ENCODE measurements at places on chromosomes 3 and 15.

GRCh38 chr3:40341671-40342070 lies 32.2 kb downstream of the EIF1B start:
- DNase-seq, result no peak

GRCh38 chr15:41799488-41799805 lies 25.2 kb downstream of the MAPKBP1 start:
- DNase-seq, result no peak

- DNase-seq, result no peak
Observed at GRCh38 chr15:27787931-27788330, 311.2 kb downstream of the OCA2 start.

DNA sequence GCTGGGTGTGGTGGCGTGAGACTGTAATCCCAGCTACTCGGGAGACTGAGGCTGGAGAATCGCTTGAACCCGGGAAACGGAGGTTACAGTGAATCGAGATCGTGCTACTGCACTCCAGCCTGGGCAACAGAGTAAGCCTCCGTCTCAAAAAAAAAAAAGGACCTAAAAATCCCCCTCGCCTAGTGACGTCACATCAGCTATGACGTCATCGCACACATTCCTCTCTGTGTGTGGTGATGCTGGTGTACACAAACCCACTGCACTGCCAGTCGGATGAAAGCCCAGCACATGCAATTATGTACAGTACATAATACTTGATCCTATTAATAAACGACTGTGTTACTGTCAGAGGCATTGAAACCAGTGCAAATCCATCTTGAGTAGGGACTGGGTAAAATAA lies 40.2 kb upstream of the SEC61A1 start:
- DNase-seq, result no peak

GRCh38 chr3:146189519-146190173 lies 28.7 kb upstream of the PLOD2 start:
- peak; percentile 26 for DNase-seq

Data from GM03348 (cell line).